ENCODE measurements at places on chromosomes 7 and 10. TPM values are rescaled to one million over a fixed set of nuclear protein-coding genes. Genes with fewer than 3 reads are reported as not detected.

GRCh38 chr10:86254081-86254480, 112.5 kb downstream of the GRID1 start:
- no peak for DNase-seq

DNA sequence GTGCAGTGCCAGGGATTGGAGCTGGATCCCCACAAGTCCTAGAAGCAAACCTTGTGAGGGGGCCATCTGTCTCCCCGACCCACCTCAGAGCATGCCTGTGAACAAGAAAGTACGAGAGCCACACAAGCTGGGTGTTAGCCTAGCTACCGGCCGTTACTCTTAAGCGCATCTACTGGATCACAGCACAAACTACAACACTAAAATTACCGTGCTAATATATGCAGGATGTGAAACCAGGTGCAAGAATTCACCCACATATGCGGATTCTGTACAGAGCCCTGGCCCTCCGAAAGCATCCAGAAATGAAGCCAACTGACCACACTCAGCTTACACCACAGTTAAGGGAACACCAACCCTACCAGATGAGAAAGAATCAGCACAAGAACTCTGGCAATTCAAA, 16.0 kb upstream of the PRSS1 start:
- DNase-seq, result no peak

Gene FOXK1
- polyA plus RNA-seq, result 4.7 TPM

- DNase-seq, result no peak
Observed at GRCh38 chr10:15393139-15393825, 22.2 kb upstream of the FAM171A1 start.

DNA sequence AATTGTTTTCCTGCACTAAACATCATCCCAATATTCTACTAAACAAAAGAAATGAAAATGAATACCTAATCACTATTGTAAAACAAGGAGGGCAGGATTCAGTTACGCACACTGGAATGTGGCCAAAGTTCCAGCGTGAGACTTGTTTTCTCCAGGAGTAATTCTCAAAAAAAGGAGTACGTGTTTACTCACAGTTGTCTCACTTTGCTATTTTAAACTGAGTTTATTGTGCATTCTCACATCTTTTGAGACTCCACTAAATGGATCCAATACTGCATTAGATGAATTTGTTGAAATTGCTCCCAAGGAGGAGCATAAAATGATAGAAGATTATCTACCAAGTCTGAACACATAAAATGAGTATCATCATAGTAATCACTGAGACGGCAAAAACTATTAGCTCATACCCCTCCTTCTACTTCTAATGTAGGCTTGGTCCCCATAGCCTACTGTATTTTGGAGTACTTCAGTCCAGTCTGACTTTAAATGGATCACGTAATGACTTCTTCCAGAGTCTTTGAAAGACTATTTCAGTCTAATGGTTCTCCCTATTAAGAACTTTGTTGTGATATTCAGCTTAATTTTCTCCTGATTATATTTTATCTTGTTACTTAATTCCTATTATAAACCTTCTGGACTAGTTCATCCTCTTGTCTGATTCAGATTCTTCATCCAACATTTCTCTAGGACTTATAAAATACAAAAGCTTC, 3.8 kb downstream of the GRM3 start:
- no peak for DNase-seq

GRCh38 chr7:128883622-128884448, 21.2 kb downstream of the ATP6V1F start:
- DNase-seq, result no peak

- DNase-seq, result no peak
Observed at GRCh38 chr10:100730725-100731406, 14.5 kb upstream of the PAX2 start.

- DNase-seq, result peak; percentile 59
Observed at GRCh38 chr7:43220250-43220649, 107.8 kb downstream of the HECW1 start.

DNA sequence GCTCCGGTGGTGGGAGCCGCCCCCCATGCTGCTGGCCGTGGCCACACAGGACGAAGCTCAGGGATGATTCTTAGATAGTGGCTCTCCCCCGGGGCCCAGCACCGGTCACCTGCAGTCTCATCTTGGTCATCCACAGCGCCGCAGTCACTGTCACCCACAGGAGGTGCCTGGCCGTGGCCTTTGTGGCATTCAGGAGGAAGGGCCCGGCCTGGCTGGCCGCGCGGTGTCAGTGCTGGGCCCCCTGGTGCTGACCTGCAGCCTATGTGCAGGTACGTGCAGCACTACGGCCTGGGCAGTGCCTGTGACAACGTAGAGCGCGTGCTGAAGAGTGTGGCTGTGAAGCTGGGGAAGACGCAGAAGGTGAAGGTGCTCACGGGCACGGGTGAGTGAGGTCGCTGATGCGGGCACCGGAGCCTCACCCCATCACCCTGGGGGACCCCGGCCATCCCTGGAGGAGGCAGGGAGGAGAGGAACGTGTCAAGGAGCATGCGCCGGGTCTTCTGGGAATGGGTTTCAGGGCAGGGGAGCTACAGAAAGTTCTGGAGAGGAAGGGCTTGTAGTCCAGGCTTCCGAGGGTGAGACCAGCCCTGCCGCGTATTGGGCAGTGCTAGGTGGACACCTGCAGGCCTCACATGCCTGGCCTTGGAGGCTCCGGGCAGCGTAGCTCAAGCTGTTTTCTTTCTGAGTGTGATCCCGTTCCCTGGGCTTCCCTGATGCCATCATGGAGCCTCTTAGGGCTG, 5.0 kb downstream of the SPRN start:
- DNase-seq, result no peak

GRCh38 chr10:932589-932988, 1.1 kb upstream of the LARP4B start:
- DNase-seq, result no peak

DNA sequence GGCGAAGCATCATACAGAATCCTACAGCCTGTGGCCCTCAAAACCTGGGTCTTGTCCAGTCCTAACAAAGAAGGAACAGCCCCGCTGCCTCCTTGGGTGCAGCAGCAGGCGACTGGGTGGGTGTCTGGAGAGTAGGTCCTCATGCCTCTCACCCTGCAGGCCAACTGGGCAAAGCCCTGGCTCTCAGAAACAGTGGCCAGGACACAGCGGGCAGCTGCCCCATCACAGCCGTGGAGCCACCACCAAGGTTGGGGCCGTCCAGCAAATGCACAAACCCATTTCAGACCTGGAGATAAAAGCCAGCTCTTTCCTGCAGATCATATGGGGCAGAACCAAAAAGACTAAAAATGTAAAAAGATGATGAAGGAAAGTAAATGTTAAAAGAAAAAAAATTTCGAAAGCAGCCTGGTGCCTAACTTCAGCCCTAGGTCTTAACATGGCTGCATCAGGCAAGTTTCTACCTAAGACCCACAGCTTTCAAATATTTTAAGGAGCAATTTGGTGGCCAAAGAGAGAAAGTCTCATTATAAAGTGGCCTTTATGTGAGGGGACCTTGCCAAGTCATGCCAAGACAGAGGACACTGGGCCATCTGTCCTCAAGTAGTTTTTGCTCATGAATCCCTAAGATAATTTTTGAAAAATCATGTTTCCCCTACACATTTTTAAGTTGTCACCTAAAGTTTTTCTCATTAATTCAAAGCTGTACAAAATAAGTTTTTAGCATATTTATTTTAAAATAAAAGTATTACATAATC, 142.1 kb downstream of the PAXIP1 start:
- no peak for DNase-seq

DNA sequence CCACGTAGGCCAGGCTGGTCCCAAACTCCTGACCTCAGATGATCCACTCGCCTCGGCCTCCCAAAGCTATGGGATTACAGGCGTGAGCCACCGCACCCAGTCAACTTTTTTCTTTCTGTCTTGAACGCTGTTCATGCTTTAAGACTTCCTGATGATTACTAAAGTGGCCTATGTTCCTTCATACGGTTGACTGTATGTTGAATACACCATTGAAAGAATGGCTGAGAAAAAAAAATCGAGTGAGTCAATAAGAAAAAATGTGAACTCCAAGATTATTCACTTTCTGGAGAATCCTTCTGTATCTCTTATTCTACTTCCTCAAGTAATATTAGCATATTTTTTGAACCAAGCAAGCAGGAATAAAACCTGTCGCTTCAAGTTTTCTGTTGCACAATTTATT, 955.0 kb downstream of the GATA3 start:
- DNase-seq, result no peak

Data from AG04450 (cell line).